ENCODE measurements at places on chromosomes 7 and 10.

GRCh38 chr10:18333621-18334020 lies 193.4 kb downstream of the CACNB2 start:
- DNase-seq = no peak

DNA sequence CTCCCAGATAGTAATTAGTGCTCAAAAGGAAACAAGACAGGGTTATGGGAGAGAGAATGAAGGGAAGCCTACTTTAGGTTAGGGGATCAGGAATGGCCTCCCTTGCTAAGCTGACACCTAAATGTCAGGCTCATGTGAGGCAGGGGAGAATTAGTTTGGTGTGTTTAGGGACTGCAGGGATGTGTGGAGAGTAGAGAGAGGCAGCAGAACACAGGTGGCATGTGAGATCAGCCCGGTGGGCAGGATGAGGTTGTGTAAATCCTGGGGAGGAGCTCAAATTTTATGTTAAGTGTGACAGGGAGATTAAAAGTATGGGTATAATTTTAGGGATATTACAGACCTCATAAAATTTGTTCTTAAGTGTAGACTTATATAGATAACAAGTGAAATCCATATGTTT lies 56.2 kb upstream of the ZNF438 start:
- no peak for DNase-seq

DNA sequence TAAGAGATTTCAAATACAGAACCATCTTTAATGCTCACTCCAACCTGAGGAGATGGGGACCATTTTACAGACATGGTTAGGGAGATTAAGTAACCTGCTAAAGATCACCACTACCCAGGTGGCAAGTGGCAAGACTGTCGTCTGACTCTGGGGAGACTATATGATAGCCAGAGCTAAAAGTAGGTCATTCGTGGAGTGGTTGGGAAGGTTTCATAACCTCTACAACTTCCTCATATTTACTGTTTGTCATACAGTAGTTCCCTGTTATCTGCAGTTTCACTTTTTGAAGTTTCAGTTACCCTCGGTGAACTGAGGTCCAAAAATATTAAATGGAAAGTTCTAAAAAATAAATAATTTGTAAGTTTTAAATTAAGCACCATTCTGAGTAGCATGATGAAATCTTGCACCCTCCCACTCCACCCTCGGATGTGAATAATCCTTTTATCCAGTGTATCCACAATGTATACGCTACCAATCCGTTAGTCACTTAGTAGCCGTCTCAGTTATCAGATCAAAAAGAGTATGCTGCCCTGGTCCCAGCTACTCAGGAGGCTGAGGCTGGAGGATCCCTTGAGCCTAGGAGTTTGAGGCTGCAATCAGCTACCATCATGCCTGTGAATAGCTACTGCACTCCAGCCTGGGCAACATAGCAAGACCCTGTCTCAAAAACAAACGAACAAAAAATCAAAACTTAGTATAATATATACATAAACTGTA lies 14.9 kb upstream of the LGI1 start:
- no peak for DNase-seq

DNA sequence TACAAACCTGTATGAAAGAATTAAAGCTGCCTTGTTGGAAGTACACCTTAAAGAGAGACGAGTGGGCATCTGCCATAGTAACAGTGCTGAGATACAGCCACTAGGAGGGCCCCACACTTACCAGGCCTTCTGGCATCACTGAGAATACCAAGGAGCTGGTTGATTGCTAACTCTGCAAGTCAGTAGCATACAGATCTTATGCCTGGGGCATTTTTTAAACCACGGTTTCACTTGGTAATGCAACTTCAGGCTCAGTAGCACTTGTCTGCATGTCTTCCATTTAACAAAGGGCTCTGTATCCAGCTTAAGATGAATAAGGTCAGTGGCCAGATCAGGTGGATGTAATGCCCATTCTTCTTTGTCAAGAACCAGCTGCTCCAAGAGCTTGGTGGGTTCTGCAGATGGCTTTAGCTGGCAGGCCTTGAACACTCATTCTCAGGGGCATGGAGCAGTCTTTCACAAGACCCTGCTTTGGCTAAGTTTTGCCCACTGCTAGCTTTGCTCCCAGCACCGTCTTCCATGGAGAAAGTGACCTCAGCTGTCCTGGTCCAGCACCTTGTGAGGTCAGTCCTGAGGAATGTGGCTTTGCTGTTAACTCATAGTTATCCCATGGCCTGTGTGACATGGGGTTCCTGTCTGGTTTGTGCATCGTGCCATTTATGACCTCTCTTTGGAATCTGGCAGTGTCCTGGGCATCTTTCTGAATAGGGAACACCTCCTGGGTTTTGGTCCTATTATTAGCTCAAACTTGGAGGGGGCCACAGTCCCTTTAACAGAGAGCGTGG lies 68.1 kb downstream of the BMPER start:
- no peak for DNase-seq

- DNase-seq = no peak
Measured at GRCh38 chr10:74290708-74291107, 139.7 kb downstream of the ADK start.

DNA sequence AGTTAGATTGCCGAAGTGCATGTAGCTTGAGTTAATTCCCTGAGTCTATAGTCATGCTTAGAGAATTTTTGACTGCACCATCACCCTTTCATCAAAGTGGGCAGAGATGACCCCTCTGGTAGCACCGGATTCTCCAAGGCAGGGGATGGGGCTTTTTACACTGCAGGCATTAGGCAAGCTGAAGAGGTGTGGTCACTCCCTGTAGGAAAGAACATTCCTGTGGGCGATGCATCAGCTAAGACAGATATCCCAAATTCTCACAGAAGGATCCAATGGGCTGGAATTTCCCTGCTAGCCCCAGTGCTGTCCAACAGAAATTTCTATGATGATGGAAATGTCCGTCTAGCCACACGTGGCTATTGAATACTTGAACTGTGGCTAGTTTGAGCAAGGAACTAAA lies 118.2 kb downstream of the ADAM12 start:
- no peak for DNase-seq

GRCh38 chr10:38003588-38003987 lies 6.9 kb upstream of the ZNF33A start:
- no peak for DNase-seq

- no peak for DNase-seq
Measured at GRCh38 chr10:24206334-24206733, 2.6 kb upstream of the KIAA1217 start.

DNA sequence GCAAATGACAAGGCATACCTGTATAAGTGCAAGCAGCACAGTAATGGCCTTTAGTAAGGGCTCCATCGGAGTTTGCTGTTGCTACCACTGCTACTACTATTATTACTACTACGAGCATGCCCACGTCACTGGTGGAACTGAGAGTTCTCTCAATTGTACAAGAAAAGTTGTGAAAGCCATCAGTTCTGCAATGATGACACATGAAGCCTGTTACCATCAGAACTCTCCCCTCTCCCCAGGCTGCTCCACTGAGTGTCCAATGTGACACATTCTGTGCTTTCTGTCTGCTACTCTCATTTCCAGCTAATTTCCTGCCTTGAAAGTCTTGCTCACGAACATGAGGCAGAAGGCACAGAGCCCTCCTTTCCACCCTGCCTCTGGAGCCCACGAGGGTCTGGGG lies 263.2 kb upstream of the MGMT start:
- no peak for DNase-seq

GRCh38 chr7:158017111-158018097 lies 570.2 kb downstream of the PTPRN2 start:
- no peak for DNase-seq

GRCh38 chr10:77208684-77209256 lies 428.8 kb downstream of the KCNMA1 start:
- DNase-seq = no peak

DNA sequence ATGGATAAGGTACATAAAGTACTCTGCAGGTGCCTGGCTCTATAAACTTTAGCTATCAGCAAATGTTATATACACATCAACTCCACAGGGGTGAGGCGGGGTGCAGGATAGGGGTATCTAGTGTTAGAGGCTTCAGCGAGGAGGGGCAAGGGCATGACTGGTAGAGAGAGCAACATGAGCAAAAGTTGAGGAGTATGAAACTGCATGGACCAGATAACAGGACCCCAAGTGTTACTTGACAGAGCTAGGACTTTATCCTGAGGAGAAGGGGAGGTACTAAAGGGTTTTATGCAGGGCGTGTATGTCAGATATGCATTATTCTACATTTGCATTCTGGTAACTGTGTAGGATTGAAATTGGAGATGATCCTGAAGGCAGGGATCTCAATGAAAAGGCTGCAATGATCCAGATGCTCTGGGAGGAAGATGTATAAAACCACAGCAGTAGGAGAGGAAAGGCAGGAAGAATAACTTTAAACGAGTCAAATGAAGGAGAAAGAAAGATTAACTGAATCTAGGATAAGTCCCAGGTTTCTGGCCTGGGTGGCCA lies 109.8 kb upstream of the FAM133B start:
- no peak for DNase-seq

GRCh38 chr7:7249814-7250213 lies 67.5 kb downstream of the C1GALT1 start:
- DNase-seq = no peak

DNA sequence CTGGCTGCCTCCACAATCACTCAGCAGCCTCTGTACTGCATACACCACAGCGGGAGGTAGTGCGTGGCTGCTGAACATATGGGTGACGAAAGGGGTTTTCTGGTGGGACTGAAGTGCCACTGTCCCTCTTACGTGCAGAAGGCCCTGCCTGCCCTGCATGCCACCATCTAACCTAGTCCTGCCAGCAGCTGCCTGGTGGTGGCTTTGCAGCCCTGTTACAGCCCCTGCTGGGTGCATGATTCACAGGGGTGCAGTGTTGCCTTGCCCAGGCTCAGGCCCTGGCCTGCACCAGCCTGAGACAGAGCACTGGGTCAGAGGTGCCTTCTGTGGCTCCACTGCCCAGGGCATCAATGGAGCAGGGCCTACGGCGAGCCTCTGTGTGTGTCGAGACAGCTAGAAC lies 50.1 kb downstream of the SYPL1 start:
- no peak for DNase-seq

DNA sequence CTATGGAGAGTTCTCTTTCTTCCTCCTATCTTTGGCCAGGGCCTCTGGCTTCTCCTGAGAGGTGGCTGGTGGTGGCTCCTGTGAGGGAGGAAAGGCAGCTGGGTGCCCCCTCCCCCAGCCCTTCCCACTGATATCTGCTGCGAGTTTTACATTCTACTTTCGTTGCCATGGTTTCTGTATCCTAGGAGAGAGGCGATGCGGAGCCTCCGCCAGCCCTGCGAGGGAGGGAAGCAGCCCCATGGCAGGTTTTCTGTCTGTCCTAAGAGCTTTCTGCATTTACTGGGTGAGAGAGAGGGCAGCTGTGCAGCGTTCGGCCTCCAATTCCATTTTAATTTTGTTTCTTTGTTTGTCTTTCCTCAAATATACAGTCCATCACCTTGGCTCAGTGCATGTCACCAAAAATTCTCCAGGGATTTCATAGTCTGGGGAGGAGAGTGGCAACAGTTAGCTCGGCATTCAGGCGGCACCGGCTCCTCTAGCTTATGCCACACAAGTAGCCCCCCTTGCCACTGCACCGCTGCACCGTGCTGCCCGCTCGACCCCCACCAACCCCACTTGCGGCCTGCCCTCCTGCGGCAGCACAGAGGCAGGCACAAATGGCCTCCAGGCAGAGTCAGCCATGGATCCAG lies 20.4 kb downstream of the DNAJB12 start:
- DNase-seq = no peak

DNA sequence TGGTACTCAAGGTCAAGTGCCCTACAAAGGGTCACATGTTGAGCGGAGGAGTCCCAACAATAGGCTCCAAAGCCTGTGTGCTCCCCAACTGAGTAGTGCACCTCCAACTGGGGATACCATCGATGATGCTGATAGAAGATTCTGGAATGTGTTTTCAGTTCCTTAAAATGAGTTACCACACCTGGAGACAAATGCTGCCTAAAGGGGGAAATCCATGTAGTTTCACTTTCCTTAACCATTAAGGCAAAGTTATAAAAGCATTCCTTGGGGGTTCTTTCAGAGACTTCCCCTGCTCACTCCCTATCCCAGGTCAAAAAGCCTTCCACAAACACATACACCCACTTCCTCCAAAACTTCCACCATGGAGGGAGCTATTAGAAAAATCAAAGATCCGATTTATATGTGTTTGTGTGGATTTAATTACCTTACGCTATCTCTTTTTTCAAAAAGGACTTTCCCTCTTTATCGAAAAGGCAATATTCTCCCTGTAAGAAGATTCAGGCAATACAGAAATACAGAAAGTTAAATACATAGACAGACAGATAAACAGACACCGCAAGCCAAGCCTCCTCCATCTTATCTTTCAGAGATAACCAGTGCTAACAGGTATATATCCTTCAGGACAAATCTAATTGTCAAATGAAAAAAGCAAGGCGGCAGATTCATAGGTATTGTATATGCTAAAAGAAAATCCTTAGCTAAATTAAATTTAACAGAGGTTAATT lies 135.9 kb upstream of the ASAH2 start:
- DNase-seq = no peak

DNA sequence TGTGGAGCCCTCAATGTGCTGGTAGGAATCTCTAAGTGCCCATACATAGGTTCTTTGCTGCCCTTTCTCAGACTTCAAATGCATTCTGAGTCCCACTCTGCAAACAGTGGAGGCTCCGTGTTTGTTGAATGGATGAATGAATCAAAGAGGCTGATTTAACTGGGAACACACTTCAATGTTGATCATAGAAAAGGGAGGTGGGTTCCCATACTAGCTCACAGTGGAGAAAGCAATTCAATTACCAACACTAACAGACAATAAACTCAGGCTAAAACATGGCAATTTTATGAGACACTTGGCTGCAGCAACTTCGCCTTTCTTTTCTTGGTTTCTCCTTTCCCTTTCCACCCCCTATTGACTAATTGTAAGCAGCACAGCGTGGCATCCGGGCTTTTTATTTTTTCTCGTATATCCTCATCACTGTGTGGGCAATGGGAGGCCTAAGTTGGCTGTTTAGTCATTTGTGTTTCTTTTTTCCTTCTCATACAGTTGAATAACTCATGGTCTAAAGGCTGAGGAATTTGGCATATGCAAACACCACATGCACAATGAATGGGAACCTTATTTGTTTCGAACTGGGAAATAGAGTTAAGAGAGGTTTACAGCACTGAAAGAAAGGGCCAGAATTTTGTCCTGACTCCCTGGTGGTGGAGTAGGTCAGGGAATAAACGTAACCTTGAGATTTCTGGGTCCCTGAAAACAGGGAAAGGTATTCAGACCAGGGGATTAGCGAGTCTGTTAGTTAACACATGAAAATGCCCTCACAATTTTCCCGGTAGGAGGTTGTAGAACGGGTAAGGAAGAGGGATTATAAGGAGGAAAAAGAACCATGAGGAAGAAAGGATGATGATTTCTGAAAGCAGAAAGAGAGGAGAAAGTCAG lies 858.5 kb downstream of the KCNMA1 start:
- DNase-seq = no peak

All from cortex of kidney (tissue), 1 donor.